ENCODE measurements at places on chromosomes 7 and 10.

GRCh38 chr10:121983852-121984251, 5.1 kb upstream of the TACC2 start:
- no peak for DNase-seq

- DNase-seq = no peak
These were observed 18.1 kb upstream of the NPTX2 start for GRCh38 chr7:98598846-98599615.

DNA sequence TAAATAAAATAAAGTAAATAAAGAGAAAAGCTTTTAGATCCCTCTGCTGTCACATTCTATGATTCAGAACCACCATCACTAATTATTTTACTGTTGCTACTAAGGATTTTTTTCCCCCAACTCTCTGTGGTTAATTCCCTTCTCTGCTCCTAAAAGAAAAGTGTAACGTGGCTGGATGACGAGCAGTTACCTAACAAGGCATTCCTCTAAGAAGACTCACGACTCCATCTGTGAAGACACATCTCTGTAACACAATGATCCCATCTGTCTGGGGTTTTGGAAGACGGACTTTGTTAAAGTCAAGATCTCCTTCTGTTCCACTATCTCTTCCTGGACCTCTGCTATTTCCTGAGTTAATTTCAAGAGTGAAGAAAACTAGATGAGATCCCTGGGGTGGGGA, 179.9 kb downstream of the SFMBT2 start:
- no peak for DNase-seq

DNA sequence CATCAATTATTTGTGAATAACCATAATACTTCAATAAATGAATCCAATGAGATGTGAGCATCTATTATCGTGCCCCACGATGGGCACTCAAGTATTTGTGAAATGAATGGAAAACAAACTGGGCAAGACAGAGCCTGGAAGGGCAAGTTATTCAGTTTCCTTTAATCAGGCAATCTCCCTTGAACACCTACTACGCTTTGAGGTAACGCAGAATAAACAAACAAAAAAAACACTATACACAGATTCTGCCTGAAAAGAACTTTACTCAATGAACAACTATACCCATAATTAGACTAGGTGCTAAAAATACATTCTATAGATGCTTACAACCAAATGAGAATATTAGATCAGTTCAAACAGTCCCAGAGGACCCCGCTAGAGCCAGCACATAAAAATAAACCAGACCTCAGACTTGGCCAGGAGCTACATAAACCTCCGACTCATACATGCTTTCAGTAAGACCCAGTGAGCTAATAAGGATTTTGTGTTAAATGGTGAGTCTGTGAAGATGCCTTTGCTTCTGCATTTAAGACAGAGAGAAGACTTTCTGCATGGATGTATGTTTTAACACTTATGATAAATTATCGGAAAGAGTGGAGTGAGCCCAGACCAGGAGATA, 121.3 kb downstream of the MPP7 start:
- no peak for DNase-seq

GRCh38 chr7:55212176-55212575, 153.0 kb upstream of the LANCL2 start:
- no peak for DNase-seq

DNA sequence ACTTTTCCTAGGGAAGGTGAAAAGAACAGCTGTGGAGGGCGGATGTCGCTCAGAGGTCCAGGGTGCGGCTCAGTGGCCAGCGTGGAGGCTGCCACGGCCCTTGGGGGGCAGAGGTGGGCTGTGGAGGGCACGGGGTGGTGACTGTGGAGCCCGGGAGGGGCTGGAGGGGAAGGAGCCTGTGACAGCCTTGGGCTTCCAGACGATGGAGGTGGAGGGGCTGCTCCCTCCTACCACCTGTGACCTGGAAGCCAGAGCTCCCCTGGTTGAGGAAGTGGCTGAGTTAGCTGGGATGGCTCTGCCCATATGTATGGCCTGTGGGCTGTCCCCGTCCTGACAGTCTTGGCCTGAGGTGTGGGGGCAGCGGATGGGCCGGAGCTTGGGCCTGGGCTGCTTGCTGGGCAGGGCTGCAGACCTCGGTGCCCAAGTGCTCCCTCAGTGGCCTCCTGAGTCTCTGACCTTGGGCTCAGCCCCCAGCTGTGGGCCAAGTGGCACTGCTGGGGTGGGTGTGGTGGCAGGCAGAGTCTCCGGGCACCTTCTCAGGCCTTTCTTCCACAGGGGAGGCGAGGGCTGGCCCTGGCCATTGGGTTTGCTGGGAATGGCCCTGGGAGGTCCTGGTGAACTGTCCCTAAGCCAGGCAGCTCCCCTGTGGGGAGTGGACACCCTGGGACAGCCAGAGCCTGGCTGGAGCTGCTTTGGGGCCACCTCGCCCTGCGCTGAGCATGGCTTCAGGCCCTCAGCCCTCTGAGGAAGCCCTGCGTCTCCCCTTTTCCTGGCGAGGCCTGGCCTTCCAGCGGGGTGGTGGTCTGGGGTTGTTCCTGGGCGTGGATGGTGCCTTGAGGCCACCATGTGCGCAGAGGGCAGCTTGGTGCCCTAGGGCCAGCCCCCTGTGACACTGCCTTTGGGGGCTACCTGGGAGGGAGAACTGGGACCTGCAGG, 3.9 kb downstream of the BRI3 start:
- DNase-seq = no peak

- no peak for DNase-seq
These were observed at the start of gene ANTXRL for GRCh38 chr10:46286991-46287693. Gene ANTXRL, plus strand, starts transcription at chr10:46286997. Its CDS starts 266 bp downstream, at chr10:46287263.

DNA sequence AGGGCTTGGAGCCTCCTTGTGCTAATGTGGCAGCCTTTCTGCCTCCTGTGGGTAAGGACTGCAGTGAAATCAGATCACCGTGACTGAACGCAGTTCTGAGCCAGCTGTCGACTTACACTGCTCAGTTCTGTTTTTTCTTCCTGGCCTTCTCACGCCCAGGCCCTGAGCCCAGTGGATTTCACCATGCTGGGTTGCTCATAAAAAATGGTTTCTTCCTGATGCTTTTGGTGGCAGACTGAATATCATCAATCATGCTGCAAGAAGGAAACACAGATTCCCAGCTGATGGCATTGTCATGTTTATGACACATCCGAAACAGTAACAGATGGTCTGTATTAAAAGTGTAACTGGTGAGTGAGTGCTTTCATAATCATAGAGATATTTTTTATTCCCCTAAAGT, 389.6 kb downstream of the GALNT17 start:
- DNase-seq = no peak

DNA sequence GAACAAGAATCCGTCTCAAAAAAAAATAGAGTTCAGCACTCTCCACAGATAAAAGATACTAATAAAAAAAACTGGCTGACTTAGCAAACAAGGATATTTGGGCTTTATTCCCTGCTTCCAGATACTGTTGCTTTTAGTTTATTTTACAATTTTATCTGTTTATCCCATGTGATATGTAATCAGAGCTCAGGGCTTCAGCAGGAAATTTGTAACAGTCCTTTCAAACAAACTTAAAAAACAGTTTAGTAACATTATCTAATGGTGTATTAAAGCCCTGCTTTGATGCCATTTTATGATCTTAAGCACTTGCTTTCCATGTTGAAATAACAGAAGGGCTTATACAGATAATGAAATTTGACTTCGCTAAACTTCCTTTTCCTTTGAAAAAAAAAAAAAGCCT, 28.1 kb downstream of the DCLRE1A start:
- no peak for DNase-seq

DNA sequence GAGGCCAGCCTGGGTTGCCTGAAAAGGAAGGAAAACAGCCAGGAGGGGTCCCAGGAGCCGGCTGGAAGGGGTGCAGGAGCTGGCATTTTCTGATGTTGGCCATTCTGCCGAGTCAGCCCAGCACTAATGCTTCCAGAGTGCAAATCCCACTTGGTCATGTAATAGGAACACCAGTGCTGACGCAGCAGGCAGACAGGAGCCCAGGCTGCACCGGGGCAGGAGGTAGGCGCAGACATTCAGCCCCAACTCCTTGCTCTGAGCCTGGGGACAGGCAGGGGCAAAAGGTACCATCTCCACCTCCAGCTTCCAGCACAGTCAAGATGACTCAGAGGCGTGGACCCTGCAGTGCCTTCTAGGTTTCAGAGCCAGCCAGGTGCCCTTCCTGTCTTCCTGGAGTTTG, 10.2 kb upstream of the YWHAG start:
- DNase-seq = no peak

GRCh38 chr7:12539681-12540080, 30.8 kb upstream of the SCIN start:
- no peak for DNase-seq

DNA sequence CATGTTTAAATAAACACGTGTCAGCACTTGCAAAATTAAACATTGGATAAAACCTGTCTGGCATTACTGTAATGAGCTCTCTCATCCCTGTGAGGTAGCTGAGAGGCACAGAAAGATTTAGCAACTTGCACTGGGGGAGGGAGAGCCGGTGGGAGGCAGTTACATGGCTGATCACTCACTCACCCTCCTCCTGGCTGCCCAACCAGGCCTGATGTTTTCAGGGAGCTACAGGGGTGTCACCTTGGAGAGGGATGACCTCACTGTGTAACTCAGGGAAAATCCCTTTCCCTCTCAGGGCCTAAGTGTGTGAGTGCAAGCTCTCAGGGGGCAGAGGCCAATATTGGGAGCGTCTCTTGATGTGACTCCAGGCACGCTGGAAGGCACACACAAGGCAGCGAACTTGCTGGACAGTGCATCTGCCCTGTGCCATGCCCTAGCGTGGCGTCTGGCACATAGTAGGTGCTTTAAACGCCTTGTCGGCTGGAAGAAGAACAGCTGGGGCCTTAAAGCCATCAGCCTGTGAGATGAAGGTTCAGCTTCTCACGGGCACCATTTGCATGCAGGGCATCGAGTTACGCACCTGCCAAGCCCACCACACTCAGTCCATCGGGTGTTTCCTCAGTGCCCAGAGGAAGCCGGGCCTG, 51.1 kb downstream of the ELFN1 start:
- DNase-seq = no peak

DNA sequence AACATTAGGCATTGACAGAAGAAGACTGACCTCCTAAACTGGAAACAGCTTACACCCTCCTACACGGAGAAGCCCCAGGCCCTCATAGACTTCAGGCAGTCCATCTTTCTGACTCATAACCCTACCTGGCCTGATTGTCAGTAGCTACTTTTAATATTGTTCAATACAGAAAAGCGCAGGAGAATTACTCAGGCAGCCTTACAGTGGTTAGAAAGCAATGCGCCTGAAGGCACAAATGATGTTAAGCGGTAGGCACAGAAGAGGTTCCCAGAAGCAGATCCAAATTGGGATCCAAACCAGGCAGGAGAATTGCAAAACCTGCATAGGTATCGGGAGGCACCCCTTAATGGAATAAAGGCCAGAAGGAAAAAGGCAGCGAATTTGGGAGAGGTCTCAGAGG, 5.4 kb upstream of the CYREN start:
- no peak for DNase-seq

DNA sequence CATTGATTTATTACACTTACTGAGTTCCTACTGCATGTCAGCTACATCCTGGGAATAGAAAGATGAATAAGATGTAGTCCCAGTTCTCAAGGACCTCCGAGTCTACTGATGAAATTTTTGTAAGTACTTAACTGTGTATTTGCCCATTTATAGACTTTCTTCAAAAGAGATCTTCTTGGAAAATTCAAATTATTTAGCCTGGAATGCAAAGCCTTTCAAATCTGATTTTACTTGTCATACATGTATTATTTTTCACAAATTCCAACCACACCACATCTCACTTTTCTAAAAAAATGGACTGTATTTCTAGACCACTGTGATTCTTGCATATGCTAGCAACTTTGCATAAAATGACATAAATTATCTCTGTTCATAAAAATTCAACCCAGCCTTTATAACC, 581.3 kb downstream of the ATRNL1 start:
- DNase-seq = no peak

DNA sequence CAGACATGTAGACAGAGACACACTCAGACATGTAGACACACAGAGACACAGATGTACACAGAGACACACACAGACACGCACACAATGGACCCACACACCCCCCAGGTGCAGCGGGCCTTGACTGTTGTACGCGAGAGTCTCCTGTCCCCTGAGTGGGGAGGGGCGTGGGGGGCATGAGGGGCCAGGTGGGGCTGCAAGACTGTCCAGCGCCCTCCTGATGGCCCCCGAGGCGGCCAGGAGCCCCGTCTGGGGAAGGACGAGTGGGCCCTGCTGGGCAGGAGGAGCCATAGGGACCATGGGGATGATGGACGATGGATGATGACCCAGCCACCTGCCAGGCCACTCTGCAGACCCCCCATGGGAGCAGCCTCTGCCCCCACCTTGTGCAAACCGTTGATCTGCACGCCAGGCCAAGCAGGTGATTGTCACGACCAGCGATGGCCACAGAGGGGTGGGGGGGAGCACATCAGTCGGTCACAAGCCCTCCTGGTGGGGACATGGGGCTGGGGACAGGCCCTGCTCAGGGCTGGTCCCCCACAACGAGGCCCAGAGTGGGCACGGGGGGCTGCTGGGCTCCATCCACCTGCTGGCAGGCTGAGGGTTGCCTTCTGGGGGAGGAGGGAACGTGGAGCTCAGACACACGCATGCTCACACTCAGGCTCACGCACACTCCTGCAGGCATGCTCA, 11.6 kb downstream of the VENTX start:
- DNase-seq = no peak

DNA sequence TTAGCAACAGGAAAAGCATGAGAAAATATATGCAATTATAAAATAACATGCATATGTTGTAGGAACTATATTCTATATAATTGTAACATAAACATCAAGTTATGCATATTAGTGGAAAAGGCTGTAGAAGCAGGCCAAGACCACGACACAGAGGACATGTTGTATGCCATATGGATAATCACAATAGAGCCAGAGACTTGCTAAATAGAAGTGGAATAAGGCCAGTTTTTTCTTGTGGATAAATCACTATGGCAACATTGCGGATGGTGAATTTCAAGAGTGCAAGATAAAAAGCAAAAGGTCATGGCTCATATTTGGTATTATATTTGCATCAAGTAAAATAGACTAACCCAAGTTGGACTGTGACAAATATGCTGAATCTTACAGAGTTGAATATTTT, 93.0 kb downstream of the PCDH15 start:
- DNase-seq = no peak

DNA sequence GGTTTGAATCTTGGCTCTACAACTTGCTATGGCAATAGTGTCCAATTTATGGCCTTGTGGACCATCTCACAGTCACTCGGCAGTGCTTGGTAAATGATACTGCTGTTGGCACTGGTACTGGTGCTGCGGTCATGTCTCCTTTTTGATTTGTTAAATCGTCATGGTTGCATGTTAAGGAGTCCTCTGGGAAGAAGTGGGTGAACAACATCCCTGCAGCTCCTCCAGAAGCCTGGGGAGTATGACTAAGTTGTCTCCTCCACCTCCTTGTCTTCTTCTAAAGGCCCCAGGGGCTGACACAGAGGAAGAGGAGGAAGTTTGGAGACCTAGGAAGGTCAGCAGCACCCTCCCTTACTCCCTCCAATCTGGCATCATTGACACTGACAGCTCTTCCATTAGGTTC, 8.5 kb downstream of the ITPRIP start:
- no peak for DNase-seq

DNA sequence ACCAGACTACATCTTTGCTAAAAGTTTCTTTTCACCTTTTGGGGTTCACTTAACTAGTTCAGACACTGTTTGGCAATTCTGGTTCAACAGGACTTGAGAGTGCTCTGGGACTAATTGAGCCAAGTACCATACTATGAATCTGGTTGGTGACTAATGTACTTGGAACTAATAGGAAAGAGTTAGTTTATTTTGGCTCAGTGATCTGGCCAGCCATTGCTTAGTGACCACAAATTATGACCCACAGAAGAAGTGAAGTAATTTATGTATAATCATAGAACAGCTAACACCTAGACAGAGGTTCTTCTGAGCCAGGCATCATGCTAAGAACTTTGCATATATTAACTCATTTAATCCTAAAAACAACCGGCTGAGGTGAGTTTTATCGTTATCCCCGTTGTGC, 126.5 kb upstream of the JCAD start:
- no peak for DNase-seq

GRCh38 chr7:10739401-10739800, 234.3 kb upstream of the PHF14 start:
- no peak for DNase-seq
